Activated CD8-positive, alpha-beta T cell treated with anti-CD3 and anti-CD28 coated beads, Interleukin-2, amount 10 ng/mL, durations not matched to agents 7 days and 5 days (primary cell): ENCODE measurements at places on chromosomes 11 and 22.

- no peaks in the 10 kb centered on the region for H3K27me3 ChIP-seq
- H3K36me3 ChIP-seq: no peaks in the 10 kb centered on the region
- DNase-seq: no peak
- H3K27ac ChIP-seq: no peak overlapping the region
Measured at GRCh38 chr11:117461396-117462182, 133.9 kb downstream of the CEP164 start.

GRCh38 chr22:20834206-20834605 lies 24.4 kb downstream of the PI4KA start:
- no peaks in the 10 kb centered on the region for H3K27me3 ChIP-seq
- H3K27ac ChIP-seq: no peak overlapping the region
- peaks cover 15% of the 10 kb centered on the region for H3K4me1 ChIP-seq
- no peak overlapping the region for H3K4me3 ChIP-seq
- H3K36me3 ChIP-seq: peaks cover 50% of the 10 kb centered on the region

DNA sequence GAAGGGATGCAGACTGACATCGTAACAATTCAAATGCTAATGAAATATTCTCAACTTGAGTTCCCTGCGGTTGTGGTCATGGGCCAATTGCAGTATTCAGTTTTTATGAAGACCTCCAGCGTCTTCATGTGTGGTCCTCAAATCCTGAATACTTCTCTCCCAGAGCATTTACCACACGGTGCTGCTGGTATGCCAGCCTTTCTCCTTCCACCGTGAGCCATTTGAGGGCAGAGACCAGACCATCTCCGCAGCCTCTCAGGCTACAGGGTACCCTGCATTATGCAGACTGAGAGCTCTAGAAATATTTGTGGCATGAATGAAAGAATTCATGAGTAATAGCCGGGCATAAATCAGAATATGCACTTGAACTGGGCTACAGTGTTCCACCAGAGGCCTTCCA lies 289.7 kb downstream of the ST3GAL4 start:
- H3K27ac ChIP-seq: no peak overlapping the region
- H3K4me3 ChIP-seq: no peak overlapping the region
- no peaks in the 10 kb centered on the region for H3K36me3 ChIP-seq

DNA sequence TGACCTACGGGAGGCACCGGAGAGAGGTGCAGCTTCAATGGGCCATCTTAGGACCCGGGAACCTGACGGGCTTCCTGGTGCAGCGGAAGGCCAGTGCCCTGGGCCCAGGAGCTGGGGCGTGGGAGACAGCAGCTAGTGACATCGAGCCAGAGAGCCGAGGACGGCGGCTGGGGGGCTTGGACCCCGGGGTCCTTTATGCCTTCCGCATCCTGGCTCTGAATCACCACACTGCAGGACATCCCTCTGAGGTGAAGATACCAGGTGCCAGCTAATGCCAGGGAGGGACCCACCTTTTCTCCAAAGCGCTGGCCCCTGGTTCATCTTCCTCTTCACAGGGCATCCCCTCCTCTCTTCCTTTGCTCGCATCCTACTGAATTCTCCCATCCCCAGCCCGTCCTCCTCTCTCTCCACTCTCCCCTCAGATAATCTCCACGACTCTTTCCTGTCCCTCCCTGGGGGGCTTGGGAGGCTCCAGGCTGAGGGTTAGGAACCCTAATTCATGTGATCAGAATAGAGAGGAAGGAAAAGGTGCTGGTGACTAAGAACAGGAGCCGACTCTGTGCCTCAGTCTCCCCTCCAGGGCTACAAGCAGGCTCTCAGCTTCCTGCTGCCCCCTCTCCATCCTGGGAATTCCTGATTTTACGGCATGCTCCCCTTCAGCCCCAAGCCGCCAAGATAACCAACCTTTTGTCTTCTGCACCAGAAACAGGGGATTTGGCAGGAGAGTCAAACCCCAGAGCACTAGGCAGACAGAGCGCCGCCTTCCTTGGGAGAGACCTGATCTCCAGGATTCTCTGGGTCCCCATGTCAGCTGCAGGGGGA lies 8.5 kb downstream of the VSIG10L2 start:
- DNase-seq: no peak
- H3K27me3 ChIP-seq: peaks cover 3% of the 10 kb centered on the region
- H3K27ac ChIP-seq: no peak overlapping the region

DNA sequence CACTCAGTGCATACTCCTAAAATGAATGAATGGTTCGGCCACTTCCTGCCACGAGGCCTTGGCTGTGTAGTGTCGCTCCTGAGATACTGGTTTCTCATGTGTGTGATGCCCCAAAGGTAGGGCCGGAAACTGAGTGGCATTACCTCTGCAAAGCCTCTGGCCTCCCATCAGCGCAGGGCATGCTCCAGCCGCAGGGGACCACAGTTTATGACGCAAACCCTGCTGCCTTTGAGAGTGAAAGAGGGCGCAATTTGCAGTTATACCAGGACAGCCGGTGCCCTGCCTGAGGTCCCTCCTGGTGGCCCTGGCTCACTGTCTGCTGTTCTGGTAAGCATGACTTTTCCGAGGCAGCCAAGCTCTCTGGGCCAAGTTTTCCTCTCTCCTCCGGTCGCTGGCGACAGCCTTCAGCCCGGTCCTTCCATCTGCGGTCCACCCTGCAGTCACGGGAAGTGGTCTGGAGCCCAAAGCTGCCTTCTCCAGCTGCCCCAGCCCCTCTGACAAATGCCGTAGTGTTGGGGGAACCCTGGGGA lies 2.4 kb upstream of the FGF3 start:
- no peak overlapping the region for H3K4me3 ChIP-seq
- H3K27me3 ChIP-seq: peaks cover 32% of the 10 kb centered on the region
- DNase-seq: no peak
- no peak overlapping the region for H3K27ac ChIP-seq

DNA sequence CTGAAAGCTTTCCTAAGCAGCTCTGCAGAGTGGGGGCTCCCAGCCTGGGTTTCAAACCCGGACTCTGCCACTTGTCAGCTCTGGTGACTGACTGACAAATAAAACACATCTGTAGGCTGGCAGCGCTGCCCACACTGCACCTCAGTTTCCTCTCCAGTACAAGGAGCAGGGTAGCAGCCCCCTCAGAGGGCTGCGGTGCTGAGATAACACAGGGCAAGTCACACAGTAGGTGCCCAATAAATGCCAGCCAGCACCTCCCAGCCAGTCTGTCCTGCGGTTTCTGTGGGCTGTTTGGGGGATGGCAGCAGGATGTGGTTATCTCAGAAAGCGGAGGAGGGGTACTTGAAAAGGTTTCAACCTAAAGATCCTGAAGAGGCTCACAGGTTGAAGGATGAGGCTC lies 1.5 kb downstream of the SYT12 start:
- DNase-seq: peak; percentile 69
- no peaks in the 10 kb centered on the region for H3K36me3 ChIP-seq
- H3K4me3 ChIP-seq: peak overlapping the region; percentile 6
- H3K4me1 ChIP-seq: peaks cover 30% of the 10 kb centered on the region
- peaks cover 61% of the 10 kb centered on the region for H3K27me3 ChIP-seq

DNA sequence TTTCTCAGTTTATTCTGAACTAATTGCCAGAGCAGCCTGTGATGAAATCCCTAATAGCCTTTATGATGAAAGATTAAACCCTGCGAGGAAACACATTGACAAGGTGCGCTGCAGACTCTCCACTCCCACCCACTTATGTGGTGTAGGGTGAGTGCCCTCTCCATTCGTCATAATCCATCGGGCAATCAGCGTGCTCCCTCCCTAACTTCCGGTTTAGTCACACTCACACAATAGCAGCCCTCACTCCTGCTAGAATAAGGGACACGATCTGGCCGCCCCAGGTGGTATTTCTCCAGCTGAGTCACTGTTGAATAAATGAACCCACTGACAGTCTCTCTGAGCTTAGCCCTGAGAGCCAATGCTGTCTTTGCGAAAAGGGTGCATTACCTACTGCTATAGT lies 188.3 kb downstream of the OPCML start:
- no peaks in the 10 kb centered on the region for H3K36me3 ChIP-seq
- no peak overlapping the region for H3K27ac ChIP-seq
- H3K4me1 ChIP-seq: no peaks in the 10 kb centered on the region
- H3K27me3 ChIP-seq: no peaks in the 10 kb centered on the region
- H3K4me3 ChIP-seq: no peak overlapping the region
- DNase-seq: no peak

GRCh38 chr22:31625257-31625640 lies 36.8 kb downstream of the PISD start:
- DNase-seq: no peak
- H3K27ac ChIP-seq: peak overlapping the region; percentile 64
- H3K27me3 ChIP-seq: no peaks in the 10 kb centered on the region
- peaks cover 9% of the 10 kb centered on the region for H3K36me3 ChIP-seq
- H3K4me3 ChIP-seq: no peak overlapping the region

- DNase-seq: no peak
- no peak overlapping the region for H3K27ac ChIP-seq
- no peaks in the 10 kb centered on the region for H3K36me3 ChIP-seq
- H3K4me3 ChIP-seq: no peak overlapping the region
- H3K27me3 ChIP-seq: peaks cover 37% of the 10 kb centered on the region
Measured at GRCh38 chr11:12019337-12019736, 10.9 kb upstream of the DKK3 start.
